ENCODE measurements at places on chromosomes 7 and 10. TPM values are rescaled to one million over a fixed set of nuclear protein-coding genes. Genes with fewer than 3 reads are reported as not detected.

DNA sequence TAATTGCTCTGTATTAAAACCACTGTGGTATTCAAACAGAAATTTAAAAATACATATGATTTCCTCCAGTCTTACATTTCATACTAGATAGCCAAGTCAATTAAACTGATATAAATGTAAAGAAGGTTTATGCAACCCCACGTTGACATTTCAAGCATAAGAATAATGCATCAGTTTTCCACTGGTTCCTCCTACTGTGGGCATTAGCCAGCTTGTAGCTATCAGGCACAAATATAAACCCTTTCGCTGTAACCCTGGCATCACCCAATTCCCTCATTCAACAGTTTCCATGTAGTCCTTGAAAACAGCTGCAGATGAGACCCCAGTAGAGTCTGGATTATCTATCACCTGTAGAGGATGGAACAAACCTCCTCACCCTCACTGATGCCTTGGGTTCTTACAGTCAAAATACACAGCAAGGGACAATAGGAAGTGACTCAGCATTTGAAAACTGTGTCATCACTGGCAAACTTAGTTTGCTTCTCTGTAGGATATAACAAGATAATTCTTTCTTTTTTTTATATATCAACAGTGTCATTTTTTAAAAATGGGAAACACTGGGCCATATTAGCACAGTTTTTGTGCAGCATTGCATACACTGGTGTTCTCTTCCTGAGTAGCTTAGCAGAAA, 113.0 kb downstream of the PDE1C start:
- no peak for DNase-seq

GRCh38 chr7:932651-932975, 21.9 kb downstream of the ADAP1 start:
- DNase-seq: no peak

DNA sequence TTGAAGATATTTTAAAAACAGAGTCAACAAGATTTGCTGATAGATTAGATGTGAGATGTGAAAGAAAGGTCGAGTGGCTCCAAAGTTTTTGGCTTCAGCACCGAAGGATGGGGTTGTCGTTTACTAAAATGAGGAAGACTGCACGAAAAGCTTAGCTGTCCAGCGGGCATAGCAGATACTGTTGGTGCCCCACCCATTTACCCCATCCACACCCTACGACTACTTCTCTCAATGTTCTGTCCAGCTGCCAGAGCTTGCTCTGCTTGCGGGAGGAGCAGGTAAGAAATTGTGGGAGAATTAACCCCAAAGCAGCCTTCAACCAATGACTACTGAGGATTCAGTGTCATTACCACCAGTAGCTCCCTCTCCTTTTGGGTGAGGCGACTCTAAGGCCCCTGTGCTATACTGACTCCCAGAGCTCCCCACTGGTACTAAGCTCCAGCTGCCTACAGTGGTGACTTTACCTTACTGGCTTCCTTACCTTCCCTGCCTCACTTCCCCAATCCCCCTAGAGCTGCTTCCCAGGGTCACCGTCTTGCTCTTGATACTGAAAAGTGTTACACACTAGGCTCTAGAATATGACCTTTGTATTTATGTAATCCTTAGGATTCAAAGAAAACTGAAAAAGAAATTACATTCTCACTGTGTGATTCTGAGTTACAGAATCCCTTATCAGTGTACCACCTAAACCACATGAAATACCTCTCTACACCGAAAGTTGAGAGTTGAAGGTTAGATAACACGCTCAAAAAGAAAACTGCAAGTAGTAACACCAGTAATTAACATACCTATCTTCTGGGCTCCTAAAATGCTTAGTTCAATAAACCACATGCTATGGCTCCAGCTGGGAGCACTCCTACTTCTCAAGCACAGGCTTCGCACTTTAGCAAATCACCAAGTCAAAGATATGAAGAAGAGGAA, 22.3 kb downstream of the CACUL1 start:
- DNase-seq: peak; percentile 31

GRCh38 chr7:128422842-128423241, 13.1 kb upstream of the IMPDH1 start:
- DNase-seq: no peak

GRCh38 chr10:12396093-12396492, 46.7 kb downstream of the CAMK1D start:
- DNase-seq: no peak

- no peak for DNase-seq
These were observed 5.9 kb downstream of the FOXK1 start for GRCh38 chr7:4687956-4688355.

The EXOC6 gene
- 6.0 TPM for polyA plus RNA-seq

DNA sequence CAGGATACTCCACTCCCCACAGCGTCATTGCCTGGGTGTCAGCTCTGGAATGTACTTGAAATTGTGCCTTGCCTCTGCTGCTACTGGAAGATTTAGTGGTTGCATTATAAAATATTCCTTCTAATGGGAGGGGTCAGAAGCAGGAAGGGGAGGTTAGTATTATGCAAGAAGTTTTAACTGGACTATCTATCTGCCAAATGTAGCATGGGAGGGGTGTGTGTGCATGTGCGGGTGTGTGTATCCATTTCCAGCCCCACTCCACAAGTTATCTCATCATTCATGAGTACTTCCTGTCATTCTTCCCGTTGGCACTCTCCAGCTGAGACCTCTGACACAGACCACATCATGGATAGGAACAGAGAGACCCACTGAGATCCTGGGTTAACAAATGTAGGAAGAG, 13.4 kb downstream of the MBL2 start:
- no peak for DNase-seq

- no peak for DNase-seq
These were observed 219.4 kb upstream of the RHOBTB1 start for GRCh38 chr10:61163403-61163802.

DNA sequence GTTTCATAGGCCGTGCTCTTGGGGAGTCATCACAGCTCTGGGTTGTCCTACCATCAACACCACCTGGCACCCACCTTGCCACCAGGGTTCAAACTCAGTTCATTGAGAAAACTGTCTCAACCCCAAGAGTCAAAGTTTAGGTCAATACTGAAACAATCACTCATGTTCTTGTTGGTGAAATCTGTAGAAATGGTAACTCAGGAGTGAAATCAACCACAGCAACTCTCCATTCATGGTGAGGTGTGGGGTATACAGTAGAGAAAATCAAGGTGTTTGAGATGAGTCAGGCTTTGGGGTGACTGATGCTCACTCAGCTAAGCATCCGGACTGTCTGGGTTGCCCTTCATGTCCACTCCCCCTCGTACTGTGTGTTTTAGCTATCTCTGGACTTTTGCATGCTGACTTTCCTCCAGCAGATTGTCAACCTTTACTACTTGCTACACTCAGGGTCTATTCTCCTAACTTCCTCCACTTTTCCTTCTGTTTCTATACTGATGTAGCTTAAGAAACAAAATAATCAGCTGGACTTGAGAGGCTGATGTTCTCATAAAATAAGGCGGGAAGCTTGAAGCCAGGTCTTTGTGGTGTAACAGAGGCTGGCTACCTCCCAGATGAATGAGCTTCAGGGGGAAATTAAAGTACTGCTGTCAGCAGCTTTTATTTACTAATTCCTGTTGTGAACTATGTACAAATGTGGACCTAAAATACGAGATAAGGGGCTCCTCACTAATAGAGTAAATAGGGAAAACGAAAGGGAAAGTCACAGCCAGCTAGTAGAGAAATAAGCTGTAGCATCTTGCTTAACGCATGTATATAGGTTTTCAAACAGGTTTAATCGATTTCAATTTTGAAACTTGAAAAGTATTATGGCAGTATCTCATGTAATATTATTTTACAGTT, 173.6 kb upstream of the AKR1E2 start:
- no peak for DNase-seq

DNA sequence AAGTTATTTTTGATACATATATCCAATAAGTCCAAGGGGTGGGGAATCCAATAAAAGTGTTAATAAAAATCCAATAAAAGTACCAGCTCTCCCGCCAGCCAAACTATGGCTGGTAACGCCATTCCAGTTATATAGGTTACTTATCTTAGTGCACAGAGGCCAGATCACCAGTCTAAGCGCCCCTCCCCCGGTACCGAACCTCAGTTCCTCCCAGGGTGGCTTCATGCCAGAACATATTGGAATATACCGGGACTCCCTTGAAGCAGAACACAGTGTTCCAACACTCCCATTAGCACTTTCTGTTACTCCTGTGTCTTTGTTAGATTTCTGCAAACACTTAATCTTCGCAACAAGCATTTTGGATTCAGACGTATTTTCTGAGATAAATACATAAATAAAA, 7.5 kb downstream of the FBH1 start:
- no peak for DNase-seq

- no peak for DNase-seq
These were observed 279.8 kb upstream of the ZNF32 start for GRCh38 chr10:43928425-43928968.

- no peak for DNase-seq
These were observed 3.2 kb upstream of the KIF5B start for GRCh38 chr10:32059472-32059871.

The CCDC172 gene
- polyA plus RNA-seq: not detected

GRCh38 chr7:116534790-116535189, 10.0 kb downstream of the CAV1 start:
- no peak for DNase-seq

DNA sequence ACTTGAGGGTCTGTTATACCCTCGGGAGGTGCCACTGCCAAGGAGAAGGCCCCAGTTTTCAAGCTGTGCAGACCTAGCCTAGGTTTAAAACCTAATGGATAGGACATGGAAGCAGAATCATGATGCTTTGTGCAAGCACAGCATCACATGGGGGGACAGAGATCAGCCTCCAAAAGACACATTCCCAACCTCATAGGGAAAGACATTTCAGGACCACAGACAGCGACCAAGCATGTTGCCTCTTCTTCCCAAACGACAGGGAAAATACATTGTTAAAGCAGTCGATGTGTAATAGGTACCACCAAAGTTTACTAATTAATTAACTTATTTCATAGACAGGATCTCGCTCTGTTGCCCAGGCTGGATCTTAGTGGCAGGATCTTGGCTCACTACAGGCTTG, 573.9 kb downstream of the TCERG1L start:
- DNase-seq: no peak

DNA sequence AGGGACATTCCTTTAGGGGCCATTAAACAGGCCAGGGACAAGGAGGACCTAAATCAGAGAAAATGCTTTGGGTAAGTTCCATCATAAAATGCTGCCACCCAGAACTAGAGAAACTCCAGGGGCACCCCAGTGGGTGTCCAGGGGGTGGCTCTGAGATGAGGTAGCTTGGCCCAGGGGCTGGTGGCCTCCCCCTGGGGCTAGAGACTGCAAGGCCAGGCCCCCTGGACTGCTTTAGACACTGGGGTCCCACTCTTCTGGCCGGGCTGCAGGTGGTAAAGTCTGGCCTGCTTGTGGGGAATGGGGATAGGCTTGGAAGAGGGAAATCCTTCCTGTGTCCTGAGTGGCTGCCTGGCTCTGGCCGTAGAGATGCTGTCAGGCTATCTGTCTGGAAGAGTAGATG, 169.6 kb upstream of the PODXL start:
- DNase-seq: no peak

The TLL2 gene
- polyA plus RNA-seq: not detected

DNA sequence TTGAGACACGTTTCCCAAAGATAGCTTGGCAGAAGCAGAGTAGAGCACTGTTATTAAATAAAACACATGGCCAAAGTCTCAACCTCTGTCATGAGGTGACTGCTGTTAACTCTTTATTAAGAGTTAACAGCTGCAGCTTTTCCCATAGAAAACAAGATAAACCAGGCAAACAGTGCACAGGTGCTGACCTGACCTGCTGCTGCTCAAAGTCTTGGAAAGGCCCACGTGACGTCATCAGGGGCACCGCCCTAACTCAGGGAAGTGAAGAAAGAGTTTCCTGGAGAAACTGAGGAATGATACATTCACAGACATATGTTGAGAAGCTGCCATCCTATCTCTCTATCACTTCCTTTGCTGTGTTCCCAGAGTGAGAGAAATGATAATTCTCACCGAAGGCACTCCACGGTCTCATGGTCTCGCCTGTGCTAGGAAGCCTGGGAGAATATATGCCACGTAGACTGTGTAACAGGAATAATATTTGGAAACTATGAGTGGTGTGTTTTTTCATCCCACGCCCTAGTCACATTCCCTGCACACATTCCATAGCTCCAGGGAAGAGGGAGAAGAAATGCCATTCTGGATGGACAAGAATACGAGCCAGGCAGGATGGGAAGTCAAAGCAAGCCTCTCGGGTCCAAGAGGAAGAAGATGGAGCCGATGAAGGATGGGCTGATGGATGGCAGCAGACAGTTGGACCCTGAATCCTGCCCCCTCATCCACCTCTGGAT, 146.2 kb upstream of the NFE2L3 start:
- no peak for DNase-seq

The GPR15LG gene
- polyA plus RNA-seq: not detected

GRCh38 chr10:78805176-78805575, 263.6 kb upstream of the ZMIZ1 start:
- DNase-seq: no peak

GRCh38 chr10:132537684-132538001, at the start of gene INPP5A:
Gene INPP5A, plus strand, starts transcription at chr10:132537787. Its CDS starts 310 bp downstream, at chr10:132538097.
- DNase-seq: no peak

DNA sequence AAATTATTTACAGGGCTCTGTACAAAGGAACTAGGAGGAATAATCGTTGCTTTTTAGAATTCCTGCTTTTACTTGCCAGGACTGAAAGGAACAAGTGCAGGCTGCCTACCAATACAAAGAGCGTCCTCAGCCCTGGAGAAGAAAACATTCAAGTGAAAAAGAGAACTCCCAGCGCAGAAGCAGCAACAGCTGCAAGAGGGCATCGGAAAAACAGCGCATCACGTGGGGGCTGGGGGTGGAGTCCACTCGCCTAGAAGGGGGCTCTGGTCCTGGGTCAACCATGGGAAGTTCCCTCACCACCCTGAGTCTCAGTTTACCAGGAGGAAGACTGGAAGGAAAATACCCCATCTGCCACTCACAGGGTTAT, 385 bp upstream of the C10orf90 start:
- no peak for DNase-seq

GRCh38 chr7:19353180-19353579, 208.0 kb upstream of the FERD3L start:
- no peak for DNase-seq

The NOLC1 gene
- 54.5 TPM for polyA plus RNA-seq

- no peak for DNase-seq
These were observed 82.8 kb upstream of the PPP2R2D start for GRCh38 chr10:131817866-131818509.

- DNase-seq: no peak
These were observed 15.5 kb downstream of the CARD11 start for GRCh38 chr7:3028071-3028757.

DNA sequence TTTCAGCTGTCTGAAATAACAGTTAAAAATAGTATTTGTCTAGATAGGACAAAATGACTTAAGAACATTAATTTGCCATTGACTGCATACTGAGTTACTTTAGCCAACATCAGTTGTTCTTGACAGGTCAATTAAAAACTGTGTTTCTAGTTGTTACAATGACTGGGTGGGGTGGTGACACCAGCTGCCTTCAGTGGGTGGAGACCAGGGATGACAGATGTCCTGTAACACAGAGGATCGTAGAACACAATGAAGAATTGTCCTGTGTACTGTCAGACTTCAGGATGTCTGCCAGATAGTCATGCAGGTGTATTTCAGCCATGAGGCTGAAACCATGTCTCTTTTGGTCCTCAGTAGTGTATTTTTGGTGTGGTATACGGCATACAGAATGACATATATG, 24.4 kb downstream of the TRUB1 start:
- DNase-seq: no peak

Measured in naive thymus-derived CD4-positive, alpha-beta T cell (primary cell).